ENCODE measurements at places on chromosomes 16 and 17.

- DNase-seq: no peak
These were observed 10.7 kb downstream of the MSRB1 start for GRCh38 chr16:1932050-1933028.

DNA sequence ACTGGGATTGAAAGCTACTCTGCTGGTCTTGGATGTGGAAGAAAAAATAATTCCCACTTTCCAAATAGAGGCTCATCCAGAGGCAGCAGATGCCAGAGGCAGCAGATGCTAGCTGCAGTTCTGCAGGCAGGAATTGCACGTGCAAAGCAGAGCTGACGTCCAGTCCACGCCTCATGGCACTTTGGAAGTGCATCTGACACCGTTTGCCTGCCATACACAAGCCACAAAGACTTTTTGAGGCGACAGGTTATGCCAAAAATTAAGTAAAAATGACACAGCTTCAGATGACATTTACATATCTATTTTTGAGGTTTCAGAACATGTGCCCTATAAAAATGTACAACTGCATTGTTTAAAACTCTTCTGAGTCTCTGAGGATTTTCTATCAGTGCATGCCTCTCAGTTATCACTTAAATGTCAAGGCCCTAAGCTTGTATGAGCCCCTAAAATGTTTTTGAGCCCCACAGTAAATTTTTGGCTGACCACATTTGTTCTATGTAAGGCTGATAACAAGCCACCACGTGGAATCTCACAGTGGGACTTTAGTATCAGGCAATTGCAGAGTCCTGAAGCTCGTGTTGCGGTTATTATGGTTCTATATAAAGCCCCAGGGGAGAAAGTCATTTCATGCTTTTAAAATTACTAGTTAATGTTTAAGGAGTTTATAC, 239.2 kb downstream of the PRKCA start:
- DNase-seq: no peak

GRCh38 chr17:83006515-83007455, 72.6 kb upstream of the METRNL start:
- DNase-seq: no peak

DNA sequence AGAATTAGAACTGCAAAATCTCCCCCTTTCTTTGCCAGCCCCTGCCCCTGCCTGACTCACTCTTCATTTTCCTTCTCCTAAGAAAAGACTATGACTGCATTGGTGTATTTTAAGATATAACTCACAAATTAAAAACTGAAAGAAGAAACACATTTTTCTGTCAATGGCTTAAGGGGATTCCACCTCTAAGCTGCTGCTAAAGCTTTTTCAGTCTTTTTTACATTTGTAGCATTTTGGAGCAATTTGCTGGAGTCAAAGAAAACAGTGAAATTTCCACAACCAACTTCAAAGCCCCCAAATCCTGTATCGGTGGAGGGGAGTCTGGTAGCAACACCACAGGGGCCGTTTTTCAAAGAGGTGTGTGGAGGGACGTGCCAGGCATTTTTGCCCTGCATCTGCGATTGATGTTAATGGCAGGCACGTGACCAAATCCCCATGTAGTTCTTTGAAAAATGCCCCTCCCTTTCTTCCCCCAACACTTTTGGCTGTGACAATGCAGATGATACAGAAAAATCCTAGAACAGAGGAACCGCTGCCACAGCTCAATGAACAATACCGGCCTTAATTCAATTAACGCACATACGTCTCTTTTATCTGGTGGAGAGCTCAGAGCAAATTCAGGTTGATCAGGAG, 28.5 kb downstream of the MAF start:
- DNase-seq: no peak

- DNase-seq: no peak
These were observed 2.9 kb downstream of the SLC13A5 start for GRCh38 chr17:6710317-6710716.

DNA sequence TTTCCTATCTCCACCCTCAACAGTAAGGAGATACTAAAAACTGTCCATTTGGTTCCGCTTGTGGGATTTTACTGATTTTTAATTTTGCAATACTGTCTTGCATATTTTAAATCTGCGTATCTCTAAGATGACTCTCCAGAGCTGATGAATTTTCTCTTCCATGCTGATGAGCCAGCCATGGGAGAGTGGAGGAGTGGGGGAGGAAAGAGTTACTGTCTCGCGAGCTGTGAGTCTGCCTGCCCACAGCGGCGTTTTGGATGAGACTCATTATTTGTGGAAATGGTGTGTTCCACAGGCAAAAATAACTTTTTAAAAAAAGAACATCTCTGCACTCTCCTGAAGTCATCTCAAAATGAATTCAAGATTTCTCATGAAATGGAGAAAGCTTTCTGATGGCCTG, 34.6 kb upstream of the MYOCD start:
- DNase-seq: no peak

DNA sequence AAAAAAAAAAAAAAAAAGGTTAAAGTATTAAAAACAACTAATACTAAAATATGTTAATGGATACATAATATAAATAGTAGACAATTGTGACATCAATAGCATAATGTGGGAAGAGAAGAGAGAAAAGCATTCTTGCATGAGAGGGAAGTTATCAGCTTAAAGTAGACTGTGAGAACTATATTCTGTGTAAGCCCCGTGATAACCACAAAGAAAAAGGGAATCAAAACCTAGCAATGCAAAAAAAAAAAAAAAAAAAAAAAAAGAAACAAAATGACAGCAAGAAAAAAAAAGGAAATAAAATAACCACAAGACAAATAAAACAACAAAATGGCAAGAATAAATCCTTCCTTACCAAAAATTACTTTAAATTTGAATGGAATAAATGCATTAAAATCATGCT, 39.8 kb upstream of the MYLK3 start:
- no peak for DNase-seq

DNA sequence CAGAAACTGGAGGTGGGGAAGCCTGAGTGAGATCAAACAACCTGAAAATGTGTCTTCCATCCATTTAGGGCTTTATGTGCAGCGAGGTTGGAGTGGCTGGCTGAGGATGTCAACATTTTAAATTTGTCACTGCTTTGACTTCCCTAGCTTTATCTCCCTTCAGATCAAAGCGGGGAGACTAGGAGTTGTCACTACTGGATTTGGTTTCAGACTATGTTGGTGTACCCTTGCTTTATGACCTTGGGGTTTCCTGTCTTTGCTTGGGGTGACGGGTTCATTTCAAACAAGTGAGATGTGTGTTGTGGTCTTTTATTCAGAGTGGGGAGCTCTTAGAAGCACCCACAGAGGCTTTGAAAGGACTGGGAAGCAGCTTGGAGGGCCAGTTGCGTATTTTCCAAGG, 25.6 kb downstream of the MSI2 start:
- no peak for DNase-seq

DNA sequence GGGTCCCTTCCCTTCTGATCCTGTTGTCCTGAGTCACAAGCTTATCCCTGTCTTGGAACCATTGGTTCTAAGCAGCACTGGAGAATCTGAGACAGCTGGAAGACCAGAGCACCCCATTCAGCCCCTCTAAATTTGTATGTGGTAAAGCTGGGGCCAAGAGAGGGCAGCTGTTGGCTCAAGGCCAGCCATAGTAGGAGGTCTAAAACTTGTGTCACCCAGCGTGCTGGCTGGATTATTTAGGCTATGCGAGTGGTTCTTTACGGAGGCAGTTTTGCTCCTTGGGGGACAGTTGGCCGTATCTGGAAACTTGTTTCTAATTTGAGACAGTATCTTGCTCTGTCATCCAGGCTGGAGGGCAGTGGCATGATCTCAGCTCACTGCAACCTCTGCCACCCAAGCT, 69.6 kb upstream of the GSE1 start:
- no peak for DNase-seq

GRCh38 chr16:31199430-31200041, 3.0 kb downstream of the PYCARD start:
- no peak for DNase-seq

- no peak for DNase-seq
These were observed 67.3 kb upstream of the PLCG2 start for GRCh38 chr16:81711657-81712319.

DNA sequence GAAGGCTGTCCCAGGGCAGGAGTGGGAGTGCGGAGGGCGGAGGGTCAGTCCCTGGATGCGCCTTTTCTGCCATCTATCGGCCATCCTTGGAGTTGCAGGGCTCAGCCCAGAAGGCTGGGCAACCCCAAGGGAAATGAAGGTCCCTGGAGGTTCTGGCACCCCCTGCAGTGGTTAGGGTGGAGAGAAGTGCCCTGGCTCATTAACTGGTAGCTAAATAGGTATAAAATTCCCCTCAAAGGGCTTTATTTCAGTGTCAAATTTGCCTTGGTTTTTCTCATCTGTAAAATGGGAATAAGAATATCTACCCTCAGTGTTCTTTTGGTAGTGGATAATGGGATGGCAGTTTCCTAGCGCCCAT, 22.4 kb downstream of the C17orf75 start:
- DNase-seq: peak; percentile 66

DNA sequence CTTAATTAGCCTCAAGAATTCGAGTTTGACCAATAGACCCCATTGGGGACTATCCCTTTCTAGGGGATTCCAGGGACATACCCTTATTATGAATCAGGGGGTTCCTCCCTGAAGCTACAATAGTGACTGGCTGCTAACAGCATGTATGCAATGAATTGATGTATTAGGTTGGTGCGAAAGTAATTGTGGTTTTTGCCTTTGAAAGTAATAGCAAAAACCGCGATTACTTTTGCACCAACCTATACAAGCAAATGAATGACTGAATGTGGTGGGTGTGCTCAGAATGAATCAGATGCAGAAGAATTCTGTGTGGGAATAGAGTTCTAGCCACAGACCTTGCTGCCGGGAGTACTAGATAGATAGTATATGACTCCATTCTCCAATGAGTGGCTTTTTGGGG, 76.7 kb downstream of the HLF start:
- DNase-seq: no peak

DNA sequence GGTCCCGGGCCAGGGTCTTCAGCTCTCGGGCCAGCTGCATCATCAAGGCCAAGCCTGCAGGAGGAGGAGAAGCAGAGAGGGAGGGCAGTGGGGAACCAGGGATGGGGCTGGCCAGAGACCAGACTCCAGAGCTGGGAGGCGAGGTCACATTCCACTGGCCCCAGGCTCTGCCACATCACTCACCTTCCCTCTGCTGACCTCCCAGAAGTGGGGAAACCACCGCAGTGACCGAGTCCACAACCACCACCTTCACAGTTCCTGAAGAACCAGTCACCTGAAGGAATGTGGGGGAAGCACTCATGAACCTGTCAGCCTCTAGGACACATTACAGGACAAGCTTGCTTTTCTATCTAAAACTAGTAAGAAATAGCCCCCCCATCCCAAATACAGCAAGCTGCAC, 16.4 kb downstream of the RAD51D start:
- no peak for DNase-seq

DNA sequence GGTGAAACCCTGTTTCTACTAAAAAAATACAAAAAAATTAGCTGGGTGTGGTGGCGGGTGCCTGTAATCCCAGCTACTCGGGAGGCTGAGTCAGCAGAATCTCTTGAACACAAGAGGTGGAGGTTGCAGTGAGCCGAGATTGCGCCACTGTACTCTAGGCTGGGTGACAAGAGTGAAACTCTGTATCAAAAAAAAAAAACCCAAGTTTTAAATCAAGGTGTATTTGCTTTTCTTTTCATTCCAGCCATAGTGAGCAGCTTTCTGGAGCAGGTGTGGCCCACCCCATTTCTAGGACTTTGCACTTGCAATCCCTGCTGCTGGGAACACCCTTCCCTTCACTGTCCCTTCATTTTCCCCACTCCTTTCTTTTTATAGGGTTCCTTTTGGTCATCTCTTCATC, 28.8 kb downstream of the TMEM238L start:
- no peak for DNase-seq

GRCh38 chr16:86245895-86246294, 264.4 kb upstream of the FOXF1 start:
- no peak for DNase-seq

- DNase-seq: no peak
These were observed 120.0 kb upstream of the HS3ST4 start for GRCh38 chr16:25571712-25572111.

- DNase-seq: no peak
These were observed 12.2 kb upstream of the TERF2 start for GRCh38 chr16:69397821-69398521.

DNA sequence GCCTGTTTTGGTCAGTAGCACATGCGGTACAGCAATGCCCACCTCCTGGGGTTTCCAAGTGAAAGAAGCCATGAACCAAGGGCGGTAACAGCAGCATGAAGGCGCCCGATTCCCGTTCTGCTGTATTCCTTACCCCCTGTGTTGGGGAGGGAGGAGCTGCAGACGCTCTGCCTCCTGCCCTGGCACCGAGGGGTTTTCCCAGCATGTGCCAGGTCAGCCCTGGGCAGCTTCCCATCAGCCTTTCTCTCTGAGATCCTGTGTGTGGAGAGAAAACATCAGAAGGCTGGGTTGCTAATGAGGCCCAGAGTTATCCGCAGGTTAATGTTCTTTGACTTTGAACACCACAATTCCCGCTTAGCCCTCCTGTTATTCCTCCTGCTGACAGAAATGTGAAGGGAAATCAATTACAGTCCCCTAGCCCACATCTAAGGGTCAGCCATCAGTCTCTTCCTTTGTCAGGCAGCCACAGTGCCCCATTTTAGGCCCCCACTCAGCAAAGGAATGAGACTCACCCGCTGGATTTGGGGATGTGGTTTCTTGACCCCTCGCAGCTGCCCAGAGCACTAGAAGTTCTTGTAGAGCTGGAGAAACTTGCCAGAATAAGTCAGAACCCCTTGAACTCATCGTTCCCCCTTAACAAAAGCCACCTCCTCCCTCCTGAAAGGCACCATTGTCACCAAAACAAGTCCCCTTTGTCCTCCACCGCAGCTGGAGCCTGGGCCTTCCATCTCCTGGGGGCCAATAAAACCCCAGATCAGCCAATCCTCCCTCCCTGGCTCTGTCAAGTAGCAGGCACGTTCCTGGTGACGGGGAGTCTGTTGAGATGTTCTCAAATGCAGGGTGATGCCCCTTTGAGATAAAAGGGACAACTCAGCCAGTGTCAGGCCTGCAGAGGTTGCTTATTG, 168.5 kb downstream of the KATNIP start:
- DNase-seq: no peak

GRCh38 chr17:81416612-81417011, 21.4 kb downstream of the BAHCC1 start:
- no peak for DNase-seq

- DNase-seq: no peak
These were observed 31.3 kb upstream of the MLKL start for GRCh38 chr16:74731853-74732477.

DNA sequence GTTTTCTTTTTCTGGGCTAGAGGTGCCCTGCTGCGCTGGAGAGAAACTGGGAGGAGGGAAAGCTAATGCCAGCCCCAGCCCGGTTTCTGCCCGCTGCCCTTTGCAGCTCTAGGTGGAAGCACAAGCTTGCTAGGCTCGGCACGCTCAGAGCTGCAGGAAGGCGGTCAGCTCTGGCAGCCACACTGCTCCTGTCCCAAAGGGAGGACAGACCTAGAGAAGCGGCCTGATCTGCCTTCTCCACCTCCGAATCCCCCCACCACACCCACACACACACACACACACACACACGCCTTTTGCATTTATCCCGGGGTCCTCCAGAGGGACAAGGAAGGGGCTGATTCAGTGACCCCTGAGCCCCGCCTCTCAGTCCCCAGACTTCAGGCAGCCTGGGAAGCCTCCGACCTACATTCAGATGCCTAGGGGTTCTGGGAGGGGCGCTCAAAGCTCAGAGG, 418.1 kb downstream of the SOX9 start:
- no peak for DNase-seq
